ENCODE measurements at places on chromosomes 5 and 9.

DNA sequence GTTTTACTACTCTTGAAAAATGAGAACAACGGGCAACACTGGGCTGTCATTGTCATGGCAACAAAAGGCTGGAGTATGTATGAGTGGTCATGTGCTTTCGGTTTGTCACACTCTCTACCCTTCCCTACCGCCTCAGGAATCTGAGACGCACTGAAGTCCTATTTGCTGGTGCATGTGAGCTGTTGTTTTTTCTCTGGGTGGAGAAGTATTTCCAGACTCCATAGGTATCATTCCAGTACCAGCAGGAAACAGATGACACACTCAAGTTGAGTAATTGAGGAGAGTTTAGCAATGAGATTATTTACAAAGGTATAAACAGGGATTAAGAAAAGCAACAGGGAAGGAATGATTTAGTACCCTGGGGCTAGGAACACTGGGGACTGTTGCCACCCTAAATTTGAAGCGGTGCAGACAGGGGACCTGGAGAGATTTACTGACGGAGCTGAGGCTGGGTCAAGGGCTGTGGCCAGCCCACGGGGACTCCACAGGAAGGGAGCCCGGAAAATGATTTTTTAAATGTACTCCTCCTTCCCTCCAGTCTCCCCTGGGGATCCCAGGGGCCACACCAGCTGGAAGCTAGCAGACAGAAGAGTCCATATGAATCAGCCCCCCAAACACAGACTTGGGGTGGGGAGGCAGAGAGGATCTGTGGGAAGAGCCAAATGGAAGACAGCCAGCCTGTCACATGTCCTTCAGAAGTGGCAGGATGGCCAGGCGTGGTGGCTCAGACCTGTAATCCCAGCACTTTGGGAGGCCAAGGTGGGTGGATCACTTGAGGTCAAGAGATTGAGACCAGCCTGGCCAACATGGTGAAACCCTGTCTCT is 13.2 kb upstream of the ZBTB43 start:
- H3K4me1 ChIP-seq: no peaks in the 10 kb centered on the region
- DNase-seq: no peak
- H3K27me3 ChIP-seq: peaks cover 30% of the 10 kb centered on the region
- H3K36me3 ChIP-seq: no peaks in the 10 kb centered on the region
- H3K4me3 ChIP-seq: no peak overlapping the region

DNA sequence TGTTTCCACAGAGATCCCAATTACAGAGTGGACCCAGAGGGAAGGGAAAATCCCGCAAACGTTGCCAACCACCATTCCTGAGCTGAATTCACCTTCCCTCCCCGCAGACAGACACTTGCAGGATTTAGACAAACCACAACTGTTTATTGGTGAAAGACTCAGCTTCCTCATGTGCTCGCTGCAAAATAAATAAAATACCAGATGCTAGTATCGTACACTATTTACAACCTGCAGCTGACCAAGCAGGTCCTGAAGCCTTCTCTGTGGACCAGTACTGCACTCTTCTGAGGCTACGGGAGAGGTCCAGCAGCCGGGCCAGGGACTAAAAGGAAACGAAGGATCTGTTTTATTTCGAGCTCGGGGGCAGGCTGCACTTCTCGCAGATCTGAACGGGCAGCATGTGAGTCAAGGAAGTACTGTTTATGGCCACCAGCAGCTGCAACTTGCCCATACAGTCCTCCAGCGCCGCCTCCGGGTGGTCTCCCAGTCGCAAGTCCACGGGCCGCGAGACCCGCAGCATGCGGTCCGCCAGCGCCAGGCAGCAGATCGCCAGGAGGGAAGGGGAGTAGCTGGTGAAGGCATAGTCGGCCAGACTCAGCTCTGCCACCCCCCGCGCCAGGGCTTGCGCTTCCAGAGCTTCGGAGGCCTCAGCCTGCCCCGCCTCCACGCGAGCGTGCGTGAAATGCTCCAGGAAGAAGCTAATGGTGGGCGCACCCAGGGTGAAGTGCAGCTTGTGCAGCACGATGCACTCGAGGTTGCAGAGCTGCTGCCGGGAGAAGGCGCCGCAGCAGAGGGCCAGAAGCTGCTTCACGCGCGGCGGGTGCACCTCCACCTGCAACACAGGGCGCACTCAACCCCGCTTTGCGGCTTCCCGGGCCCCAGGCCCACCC is 2.1 kb downstream of the CCNO start:
- peak; percentile 48 for DNase-seq
- peaks cover 29% of the 10 kb centered on the region for H3K4me1 ChIP-seq
- no peak overlapping the region for H3K27ac ChIP-seq
- H3K36me3 ChIP-seq: no peaks in the 10 kb centered on the region
- H3K27me3 ChIP-seq: peaks cover 53% of the 10 kb centered on the region
- H3K4me3 ChIP-seq: peak overlapping the region; percentile 17

GRCh38 chr9:112262577-112262976 is 70.8 kb downstream of the PTBP3 start:
- no peaks in the 10 kb centered on the region for H3K36me3 ChIP-seq
- no peak for DNase-seq
- no peaks in the 10 kb centered on the region for H3K27me3 ChIP-seq
- H3K4me1 ChIP-seq: no peaks in the 10 kb centered on the region
- no peak overlapping the region for H3K27ac ChIP-seq

GRCh38 chr9:135607401-135608293 is 31.7 kb downstream of the GLT6D1 start:
- no peak overlapping the region for H3K4me3 ChIP-seq
- DNase-seq: no peak
- H3K27me3 ChIP-seq: no peaks in the 10 kb centered on the region
- no peaks in the 10 kb centered on the region for H3K36me3 ChIP-seq
- no peaks in the 10 kb centered on the region for H3K4me1 ChIP-seq
- H3K27ac ChIP-seq: no peak overlapping the region

DNA sequence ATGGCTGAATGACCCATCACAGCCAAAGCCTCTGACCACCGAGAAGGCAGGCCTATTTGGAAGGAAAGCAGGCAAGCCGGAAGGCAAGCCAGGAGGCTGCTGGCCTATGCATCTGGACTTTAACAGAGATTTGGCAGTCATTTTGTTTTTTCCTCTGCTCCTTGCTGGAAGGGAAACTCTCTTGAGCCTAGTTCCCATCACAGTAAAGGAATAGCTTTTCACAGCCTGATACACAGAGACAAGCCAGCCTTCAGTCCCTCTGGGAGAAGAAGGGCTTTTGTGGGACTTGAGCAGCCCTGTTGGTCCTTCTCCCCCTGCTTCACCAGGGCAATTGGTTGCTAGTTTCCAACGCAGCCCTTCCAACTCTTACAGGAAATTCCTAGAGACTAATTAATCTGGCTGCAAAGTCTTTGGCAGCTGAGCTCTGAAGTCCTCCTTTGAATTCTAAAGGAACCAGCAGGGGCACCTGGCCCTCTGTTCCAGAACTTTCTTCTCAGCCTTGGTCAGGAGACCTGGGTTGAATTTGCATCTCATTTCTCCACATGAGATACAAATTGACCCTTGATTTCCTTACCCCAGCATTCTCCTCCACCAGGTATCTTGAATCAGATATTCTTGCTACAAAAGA is 157.3 kb upstream of the EPB41L4A start:
- H3K27ac ChIP-seq: no peak overlapping the region
- no peaks in the 10 kb centered on the region for H3K36me3 ChIP-seq
- H3K4me3 ChIP-seq: no peak overlapping the region
- DNase-seq: peak; percentile 85
- no peaks in the 10 kb centered on the region for H3K4me1 ChIP-seq

DNA sequence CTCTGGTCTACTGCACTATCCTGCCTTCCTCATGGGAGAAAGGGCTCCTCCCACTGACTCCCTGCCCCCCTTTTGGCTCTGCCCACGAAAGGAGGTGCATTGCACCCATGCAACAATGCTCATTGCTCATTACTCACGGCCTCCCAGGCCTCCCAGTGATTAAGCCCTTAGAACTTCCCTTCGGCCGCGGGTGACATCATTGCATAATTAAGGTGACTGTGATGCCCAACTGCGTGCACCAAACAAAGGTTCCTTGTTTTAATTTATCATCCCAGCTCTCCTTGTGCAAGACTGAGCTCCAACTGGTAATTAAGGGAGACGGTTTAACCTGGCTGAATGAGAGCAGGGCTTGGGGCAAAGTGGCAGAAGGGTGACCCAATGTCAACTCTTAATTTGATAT is 180.4 kb downstream of the GAS1 start:
- no peak overlapping the region for H3K4me3 ChIP-seq
- no peaks in the 10 kb centered on the region for H3K27me3 ChIP-seq
- no peak overlapping the region for H3K27ac ChIP-seq
- no peak for DNase-seq

GRCh38 chr5:157821822-157822622 is 36.9 kb downstream of the CLINT1 start:
- no peaks in the 10 kb centered on the region for H3K27me3 ChIP-seq
- no peak overlapping the region for H3K27ac ChIP-seq
- DNase-seq: no peak
- peaks cover 19% of the 10 kb centered on the region for H3K4me1 ChIP-seq
- no peaks in the 10 kb centered on the region for H3K36me3 ChIP-seq
- H3K4me3 ChIP-seq: no peak overlapping the region

DNA sequence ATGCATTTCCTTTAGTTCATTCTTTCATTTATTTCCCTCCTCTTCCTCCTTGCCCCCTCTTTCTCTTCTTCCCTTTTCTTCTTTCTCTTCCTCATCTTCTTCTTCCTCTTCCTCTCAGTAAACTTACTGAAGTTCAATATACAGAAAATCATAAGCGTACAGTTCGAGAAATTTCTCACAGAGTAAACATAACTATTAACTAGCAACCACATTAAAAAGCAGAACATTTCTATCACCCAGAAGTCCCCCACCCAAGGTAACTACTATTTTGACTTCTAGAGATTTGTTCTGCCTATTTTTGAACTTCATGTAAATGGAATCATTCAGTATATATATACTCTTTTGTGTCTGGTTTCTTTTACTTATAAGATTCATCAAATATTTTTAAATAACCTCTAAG is 48.2 kb downstream of the TNFAIP8 start:
- H3K36me3 ChIP-seq: no peaks in the 10 kb centered on the region
- no peaks in the 10 kb centered on the region for H3K4me1 ChIP-seq
- H3K27ac ChIP-seq: no peak overlapping the region
- H3K27me3 ChIP-seq: peaks cover 15% of the 10 kb centered on the region

DNA sequence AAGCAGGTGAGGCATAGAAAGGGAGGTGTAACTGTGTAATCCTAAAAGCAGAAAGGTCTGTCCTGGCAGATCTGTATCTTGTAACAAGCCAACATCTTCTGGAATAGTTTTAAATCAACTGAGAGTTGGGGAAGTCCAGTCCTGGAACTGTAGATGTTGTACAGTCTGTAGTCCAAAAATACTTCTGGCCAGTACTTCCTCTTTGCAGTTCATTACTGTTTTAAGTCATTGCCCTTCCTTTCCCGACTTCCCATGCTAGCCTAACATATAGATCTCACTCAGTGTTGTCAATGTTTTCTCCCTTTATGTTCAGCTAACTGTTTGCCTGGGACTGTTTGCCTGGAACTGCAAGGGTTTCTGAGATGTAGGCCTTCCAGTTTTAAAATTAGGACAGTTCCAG is 168.5 kb upstream of the ISL1 start:
- DNase-seq: no peak
- H3K27ac ChIP-seq: no peak overlapping the region
- H3K4me1 ChIP-seq: no peaks in the 10 kb centered on the region
- no peaks in the 10 kb centered on the region for H3K36me3 ChIP-seq
- H3K4me3 ChIP-seq: no peak overlapping the region

DNA sequence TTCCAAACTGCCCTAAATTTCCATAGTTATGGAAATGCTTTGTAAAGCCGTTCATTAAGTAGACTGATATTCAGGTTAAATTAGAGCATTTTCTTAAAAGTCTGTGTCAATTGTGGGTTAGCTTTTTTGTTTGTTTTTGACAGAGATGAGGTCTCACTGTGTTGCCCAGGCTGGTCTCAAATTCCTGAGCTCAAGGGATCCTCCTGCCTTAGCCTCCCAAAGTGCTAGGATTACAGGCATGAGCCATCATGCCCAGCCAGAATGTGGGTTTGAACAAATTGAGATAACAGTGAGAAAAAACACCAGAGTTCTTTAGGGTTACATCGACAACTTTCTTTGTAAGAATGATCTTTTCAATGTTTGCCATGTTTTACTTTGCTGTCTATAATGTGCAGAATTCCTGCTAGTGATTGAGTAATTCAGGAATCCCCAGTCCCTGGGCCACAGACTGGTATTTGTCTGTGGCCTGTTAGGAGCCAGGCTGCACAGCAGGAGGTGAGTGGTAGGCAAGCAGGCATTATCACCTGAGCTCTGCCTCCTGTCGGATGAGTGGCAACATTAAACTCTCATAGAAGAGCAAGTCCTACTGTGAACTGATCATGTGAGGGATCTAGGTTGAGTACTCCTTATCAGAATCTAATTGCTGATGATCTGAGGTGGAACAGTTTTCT is 80.5 kb downstream of the RAI14 start:
- no peak for DNase-seq
- no peaks in the 10 kb centered on the region for H3K4me1 ChIP-seq
- H3K27ac ChIP-seq: no peak overlapping the region
- no peaks in the 10 kb centered on the region for H3K27me3 ChIP-seq
- H3K36me3 ChIP-seq: peaks cover 11% of the 10 kb centered on the region

Data from endothelial cell of umbilical vein (primary cell).